Kidney tubule cell (primary cell): ENCODE measurements at places on chromosomes 1 and 21.
A peak's percentile ranks its signal among the peaks of the same experiment; 100 is the strongest.

GRCh38 chr1:220878191-220879075 is 810 bp upstream of the HLX start:
- DNase-seq = no peak

- DNase-seq = no peak
Observed at GRCh38 chr1:36322041-36322785, 1.2 kb downstream of the EVA1B start.

DNA sequence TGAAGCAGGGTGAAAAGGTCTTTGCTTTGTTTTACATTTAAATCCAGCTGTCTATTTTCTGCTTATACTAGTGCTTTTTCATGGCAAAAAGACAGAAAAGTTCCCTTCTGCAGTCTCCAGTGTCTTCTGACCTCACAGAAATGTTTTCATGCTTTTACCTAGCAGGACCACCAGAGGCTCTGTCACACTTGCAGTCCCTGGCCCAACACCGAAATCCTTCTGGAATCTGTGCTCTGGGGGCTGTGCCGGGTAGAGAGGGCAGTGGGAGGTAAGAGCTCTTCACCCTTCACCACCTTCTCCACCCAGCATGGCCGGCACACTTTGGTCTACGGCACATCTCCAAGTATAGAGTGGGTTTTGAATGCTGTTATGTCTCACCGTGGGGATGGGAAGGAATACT is 20.8 kb downstream of the GNAT2 start:
- DNase-seq = no peak

- DNase-seq = peak; percentile 5
Observed at GRCh38 chr1:103459346-103459745, 66.2 kb upstream of the RNPC3 start.

DNA sequence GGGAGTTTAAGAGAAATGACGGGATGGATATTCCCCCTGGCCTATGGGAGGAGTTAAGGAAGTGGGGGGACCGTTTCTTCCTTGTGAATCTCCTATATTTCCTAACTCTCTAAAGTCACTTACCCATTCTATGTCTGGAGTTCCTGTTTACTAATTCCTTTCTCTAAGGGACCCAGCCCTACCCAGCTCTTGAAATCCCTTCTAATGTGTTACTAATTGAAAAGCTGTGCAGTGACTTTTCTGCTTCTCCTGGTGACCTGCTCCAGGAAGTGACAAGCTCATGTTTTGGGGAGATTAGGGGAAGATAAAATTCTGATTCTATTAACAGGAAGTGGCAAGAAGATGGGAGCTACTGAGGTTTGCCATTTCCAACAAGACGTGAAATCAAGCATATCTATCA is 4.0 kb upstream of the SAMSN1 start:
- peak; percentile 51 for DNase-seq

DNA sequence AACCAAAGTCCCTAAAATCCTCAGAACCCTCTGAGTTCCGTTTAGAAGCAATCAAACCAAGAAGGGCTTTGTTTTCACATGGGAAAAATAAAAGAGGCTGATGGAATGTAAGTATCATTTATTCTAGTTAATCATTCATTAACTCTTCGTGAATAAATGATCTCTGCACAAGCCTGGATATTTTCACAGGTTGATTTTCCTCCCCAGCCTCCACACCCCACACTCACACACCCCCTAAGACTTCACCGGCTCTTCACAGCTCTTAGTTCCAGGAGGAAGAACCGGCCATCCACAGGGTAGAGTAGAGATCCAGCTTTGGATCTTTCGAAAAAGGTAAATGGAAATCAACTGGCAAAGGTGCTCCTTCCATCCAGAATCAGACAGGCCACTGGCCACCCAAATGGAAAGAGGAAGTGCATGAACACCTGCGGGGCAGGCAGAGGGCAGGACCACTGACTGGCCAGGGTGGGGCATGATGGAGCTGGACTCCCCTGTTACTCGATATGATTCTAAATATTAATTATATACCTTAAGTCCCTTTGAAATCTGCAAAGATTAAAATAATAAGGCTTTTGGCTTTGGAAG is 10.0 kb downstream of the C1orf198 start:
- peak; percentile 53 for DNase-seq

GRCh38 chr1:85340427-85340826 is 64.0 kb upstream of the BCL10 start:
- DNase-seq = no peak

DNA sequence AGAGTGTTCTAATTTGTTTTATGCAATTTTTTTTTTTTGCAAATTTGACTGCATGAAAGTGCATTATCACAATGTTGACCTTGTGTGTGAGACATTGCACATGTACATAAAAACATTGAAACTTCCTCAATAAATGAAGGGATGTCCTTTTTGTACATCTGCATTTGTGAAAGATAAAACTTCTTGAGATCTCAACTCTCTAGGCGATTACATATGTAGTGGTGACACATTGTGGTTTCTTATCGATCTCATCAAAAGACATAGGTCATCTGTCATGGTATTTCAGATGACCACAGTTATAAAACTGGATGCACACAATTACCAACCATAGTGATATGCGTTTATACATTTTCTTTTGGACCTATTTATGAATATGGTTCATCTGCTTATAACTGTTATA is 35.6 kb upstream of the C21orf91 start:
- no peak for DNase-seq

DNA sequence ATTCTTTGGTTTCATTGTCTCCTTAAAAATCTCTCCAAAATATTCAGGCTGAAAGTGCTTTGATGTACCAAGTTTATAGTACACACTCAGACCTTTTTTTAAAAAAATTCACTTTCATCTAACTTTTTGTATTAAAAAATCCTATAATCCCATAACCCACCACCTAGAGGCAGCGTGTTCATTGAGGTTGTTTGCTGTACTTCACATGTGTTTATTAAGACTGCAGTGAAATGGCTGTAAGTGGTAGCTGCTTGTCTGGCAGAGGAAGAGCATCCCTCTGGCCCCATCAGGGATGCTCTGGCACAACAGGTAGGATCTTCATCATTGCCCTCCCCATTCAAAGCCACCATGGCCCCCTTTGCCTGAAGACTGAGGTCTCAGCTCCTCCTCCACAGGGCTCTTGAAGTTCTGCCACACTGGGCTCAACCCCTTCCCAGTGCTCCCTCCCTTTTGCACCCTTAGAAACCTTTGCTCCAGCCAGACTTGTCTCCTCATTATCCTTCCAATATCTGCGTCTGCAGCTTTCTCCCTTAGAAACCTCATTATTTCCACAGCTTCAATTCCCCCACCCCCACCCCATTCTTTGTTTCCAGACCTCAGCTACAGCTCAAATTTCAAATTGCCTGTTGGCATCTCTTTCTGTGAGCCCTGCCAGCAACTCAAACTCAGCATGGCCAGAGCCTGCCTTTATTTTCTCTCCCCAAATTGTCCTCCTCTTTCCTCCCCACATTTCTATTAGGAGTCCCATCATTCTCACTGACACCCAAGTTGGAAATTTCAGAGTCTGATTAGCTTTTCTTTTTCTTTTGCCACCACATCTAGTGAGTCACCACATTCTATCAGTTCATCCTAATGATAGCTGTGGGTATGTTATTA is 369.6 kb upstream of the USP24 start:
- peak; percentile 8 for DNase-seq

DNA sequence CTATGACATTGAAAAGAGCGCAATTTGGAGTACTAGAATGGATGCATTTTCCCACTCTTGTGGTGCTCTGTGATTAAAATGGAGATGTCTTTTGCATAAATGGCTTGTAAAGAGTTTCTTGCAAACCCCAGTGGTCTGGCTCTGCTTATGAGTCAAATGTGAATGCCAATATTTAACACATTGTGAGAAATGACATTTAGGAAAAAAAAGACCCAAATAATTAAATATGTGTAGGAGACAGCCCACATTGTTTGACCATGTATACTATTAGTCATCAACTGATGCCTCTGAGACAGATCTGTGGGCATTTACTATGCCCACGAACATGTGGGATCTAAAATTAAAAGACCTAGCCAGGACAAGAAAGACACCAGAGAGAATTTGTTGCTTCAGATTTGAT is 22.2 kb upstream of the RUNX1 start:
- no peak for DNase-seq

GRCh38 chr1:5977494-5978444 is 14.5 kb downstream of the NPHP4 start:
- DNase-seq = peak; percentile 16

DNA sequence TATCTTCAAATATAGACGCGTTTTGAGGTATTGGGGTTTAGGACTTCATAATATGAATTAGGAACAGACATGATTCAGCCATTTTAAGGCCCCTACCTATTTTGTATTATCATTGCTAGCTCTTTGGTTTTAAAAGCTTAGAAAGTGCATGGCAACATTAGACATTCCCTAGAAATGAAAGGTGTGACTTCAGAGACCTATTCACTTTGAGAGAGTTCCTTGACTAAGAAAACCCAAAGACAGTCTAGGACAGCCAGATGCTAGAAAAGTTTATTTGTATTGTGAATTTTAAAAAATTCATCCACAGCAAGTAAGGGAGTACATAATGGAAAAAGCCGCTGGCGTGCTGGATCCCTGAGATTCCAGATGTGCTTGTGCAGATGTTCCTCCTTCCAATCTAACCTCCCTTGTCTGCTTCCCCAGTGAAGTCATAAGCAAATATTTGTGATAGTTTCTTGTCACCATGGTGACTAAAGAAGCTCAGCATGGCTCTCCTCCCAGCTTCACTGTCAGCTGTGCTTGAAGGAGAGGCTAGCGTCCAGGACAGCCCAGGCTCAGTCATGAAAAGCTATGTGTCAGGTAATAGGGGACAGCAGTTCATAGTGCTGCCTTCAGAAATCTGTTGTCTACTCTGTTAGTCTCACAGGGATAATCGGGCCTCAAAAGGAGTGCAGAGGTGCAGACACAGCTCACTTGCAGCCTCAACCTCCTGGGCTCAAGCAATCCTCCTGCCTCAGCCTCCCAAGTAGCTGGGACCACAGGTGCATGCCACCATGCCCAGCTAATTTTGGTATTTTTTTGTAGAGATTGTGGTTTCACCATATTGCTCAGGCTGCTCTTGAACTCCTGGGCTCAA is 34.8 kb downstream of the KPNA6 start:
- peak; percentile 80 for DNase-seq

GRCh38 chr1:93506126-93506525 is 58.2 kb downstream of the FNBP1L start:
- no peak for DNase-seq

DNA sequence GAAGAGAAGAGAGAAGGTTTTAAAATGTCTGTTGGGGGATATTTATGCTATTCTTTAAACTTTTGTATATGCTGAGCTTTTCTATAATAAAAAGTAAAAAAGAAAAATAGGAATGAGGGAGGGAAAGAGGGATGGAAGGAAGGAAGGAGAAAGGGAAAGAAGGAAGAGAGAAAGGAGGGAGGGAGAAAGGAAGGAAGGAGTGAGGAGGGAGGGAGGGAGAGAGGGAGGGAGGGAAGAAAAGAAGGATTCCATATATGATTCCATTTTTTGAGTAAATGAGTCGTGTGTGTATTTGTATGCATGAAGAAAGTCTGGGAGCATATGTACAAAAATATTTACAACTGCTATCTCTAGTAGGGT is 120.9 kb upstream of the ZBTB40 start:
- no peak for DNase-seq

DNA sequence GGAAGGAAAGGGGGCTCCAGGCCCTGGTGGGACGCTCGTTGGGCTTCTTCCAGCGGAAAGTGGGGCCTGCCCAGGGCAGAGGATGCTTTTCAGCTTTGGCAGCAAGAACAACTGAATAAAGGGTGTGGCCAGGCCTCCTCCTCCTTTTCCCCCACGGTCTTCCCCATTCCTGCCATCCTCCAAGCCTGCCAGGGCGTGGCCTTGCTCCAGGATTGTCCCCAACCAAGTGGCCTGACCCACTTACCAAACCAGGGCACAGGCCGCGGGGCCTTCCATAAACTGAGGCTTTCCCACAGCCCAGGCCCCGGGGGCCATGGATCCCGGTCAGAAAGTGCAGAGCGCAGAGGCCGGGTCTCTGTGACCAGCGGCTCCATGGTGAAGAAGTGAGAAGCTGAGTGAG is 33.6 kb downstream of the CASZ1 start:
- no peak for DNase-seq

DNA sequence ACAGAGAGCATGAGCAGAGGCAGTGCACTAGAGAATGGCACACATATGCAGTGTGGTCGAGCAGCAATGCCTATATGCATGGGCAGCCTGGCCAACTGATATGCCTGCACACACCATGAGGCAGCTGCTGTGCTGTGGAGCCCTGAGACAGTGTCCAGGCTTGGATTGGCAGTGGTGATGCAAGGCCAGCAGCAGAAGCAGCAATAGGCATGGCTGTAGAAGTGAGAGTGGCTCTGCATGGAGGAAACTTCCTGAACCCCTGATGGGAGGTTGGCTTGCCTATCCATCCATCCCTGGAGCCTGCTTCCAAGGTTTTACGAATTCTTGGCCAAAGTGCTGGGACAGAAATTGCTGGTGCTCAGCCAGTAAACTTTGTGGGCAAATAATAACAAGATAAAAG is 89.7 kb downstream of the DIRAS3 start:
- DNase-seq = no peak

GRCh38 chr1:10033359-10033845 is 644 bp downstream of the UBE4B start:
- peak; percentile 65 for DNase-seq

GRCh38 chr1:73452522-73452921 is 745.5 kb downstream of the LRRIQ3 start:
- no peak for DNase-seq

GRCh38 chr1:155529929-155530328 is 32.7 kb downstream of the ASH1L start:
- no peak for DNase-seq
